Activated CD4-positive, alpha-beta memory T cell treated with anti-CD3 and anti-CD28 coated beads, Interleukin-2, amount 10 ng/mL, durations not matched to agents 7 days and 5 days (primary cell): ENCODE measurements at places on chromosomes 1 and 21. TPM values are rescaled to one million over a fixed set of nuclear protein-coding genes. Genes with fewer than 3 reads are reported as not detected.
A peak's percentile ranks its signal among the peaks of the same experiment; 100 is the strongest.

Gene HFM1
- not detected for total RNA-seq

DNA sequence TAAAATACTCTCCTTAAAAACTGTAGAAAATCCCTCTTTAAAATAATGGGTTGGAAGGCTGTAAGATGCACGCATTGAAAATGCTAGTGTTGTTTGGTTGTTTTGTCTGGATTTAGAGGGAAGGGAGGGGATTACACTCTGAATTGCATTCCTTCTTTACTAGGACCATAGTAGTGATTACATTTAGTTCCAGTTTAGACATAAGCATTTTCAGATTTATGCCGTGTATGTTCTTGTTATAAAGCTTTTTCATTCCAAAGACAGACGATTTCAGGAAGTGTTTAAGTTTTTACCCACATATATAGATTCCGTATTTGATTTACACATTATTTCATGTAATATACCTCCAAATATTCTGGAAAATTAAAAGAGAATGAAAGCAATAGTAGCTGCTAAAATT lies 538.4 kb downstream of the PTPRC start:
- no peak for DNase-seq

DNA sequence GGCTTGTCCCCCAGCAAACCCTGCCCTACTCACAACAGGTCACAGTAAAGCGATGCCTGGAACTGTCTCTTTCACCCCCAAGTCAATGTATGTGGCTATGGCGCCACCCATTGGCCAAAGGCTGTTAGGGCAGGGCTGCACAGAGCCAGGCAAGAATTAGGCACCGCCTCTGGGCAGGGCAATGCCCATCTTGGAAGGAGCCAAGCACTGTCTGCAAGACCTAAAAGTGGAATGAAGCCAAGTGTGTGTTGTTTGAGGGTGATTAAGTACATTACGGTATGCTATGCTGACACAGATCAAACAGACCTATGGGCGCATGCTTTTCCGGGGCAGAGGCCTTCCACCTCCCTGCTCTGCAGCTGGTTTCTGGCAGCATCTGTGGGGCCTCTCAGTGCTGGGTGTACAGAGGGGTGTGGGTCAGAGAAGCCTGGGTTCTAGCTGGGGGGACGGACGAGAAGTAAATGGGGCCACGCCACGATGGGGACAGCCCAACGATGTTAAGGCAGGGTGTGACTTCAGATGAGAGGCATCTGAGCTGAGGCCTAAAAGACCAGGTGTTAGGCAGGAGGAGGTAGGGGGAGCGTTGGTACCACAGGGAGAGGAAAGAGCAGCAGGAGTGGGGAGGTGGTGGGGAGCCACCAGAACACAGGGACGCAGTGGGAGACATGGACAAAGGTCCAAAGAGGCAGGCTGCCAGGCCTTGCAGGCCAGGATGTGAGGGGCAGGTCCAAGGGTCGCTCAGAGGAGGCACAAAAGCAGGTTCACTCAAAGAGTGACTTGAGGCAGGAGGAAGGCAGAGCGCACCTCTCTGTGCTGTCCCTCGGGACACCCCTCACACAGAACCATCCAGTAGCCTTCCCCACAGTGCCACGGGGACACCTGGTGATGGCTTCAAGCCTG lies 49.8 kb downstream of the ACOT7 start:
- peak; percentile 78 for DNase-seq

DNA sequence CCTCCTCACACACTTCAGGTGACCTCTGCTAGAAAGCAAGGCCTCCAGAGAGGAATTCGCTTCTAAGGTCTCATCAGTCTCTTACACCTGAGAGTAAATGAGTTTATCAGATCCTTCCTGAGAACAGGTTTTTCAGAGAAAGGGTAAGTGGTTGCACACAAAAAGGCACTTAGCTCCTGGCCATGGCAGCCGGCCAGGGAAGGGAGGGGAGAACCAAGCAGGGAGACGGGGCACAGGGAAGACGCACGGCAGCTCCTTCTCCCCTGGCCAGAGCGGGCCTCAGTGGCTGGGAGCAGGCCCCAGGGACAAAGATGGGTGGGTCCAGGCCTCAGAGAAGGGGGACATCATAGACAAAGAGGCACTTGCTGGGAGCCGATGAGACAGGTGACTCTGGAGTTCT lies 3.6 kb upstream of the TNNT2 start:
- no peak for DNase-seq

DNA sequence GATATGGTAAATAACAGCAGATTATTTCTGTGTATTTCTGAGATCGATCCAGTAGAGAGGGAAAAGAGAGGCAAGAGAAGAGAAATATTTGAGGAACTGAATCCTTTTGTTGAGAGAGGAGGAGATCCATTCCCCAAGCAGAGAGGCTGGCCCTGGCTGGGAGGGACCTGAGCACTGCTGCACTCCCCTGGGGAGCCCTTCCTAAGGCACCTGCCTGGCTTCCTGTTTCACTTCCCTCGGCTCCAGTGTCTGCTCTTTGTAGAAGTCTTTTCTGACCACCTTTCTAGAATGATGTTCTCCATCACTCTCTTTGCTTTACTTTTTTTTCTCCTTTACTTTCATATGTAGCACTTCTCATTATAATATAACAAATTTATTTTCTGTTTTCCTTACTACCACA lies 42.3 kb upstream of the SLC6A9 start:
- DNase-seq: no peak
